HTR-8/SVneo (cell line): ENCODE measurements at places on chromosomes 3 and 15.

- DNase-seq, result no peak
Measured at GRCh38 chr15:61479613-61480012, 250.5 kb upstream of the RORA start.

DNA sequence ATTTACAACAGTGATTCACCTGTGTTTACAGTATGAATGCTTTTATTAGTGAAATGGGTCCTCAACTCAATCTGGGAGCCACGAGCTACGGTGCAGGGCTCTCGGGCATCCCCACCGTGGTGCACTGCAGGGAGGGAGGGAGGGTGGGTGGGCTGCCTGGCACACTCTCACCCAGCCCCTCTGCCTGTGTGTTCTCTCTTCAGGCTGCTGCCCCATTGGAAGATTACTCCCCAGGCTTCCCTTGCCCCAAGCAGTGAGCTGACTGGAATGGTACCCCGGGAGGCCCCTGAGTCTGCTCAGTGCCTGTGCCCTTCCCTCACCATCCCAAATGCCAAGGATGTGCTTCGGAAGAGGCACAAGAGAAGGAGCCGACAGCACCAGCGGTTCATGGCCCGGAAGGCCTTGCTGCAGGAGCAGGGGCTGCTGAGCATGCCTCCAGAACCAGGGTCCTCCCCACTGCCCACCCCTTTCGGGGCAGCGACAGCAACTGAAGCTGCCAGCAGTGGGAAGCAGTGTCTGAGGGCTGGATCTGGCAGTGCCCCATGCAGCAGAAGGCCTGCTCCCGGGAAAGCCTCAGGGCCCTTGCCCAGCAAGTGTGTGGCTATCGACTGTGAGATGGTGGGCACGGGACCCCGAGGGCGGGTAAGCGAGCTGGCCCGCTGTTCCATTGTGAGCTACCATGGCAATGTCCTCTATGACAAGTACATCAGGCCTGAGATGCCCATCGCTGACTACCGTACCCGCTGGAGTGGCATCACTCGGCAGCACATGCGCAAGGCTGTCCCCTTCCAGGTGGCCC, 5.0 kb downstream of the AEN start:
- no peak for DNase-seq

GRCh38 chr3:30123755-30124154, 482.6 kb upstream of the TGFBR2 start:
- DNase-seq, result no peak

DNA sequence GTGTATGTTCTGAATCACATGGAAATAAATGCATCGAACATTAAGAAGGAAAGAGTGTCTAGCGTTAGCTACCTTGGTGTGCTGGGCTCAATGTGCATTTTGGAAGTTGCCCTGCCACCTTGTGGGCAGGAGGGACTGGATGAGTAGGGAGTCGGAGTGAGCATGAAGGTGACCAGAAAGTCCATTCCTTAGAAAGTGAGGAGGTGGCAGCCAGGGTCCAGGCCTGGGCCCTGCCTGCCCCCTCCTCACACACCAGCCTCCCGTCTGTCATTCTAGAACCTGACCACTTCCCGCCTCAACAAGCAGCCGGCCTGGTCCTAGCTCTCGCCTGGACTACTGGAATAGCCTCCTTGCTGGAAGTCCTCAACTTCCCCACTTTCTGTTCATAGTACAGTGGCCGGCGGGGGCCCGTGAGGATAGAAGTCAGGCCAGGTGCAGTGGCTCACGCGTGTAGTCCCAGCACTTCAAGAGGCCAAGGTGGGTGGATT, 10.2 kb upstream of the GATA2 start:
- no peak for DNase-seq

DNA sequence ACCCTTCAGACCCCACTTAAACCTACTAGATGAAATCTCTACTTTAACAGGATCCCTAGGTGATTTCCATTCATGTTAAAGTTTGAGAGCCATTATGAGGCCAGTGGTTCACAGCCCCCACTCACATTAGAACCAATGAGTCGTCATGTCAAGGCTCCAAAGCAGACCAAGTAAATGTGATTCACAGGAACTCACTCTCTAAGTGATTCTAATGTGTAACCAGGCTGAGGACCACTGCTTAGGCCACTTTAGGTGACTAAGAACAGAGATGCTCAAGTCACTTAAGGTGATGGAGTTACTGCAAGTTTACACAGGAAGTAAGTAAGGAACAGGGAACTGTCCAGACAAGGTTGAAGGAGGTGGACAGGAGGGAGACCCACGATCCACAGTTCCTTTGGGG, 7.7 kb downstream of the GALNT15 start:
- no peak for DNase-seq

DNA sequence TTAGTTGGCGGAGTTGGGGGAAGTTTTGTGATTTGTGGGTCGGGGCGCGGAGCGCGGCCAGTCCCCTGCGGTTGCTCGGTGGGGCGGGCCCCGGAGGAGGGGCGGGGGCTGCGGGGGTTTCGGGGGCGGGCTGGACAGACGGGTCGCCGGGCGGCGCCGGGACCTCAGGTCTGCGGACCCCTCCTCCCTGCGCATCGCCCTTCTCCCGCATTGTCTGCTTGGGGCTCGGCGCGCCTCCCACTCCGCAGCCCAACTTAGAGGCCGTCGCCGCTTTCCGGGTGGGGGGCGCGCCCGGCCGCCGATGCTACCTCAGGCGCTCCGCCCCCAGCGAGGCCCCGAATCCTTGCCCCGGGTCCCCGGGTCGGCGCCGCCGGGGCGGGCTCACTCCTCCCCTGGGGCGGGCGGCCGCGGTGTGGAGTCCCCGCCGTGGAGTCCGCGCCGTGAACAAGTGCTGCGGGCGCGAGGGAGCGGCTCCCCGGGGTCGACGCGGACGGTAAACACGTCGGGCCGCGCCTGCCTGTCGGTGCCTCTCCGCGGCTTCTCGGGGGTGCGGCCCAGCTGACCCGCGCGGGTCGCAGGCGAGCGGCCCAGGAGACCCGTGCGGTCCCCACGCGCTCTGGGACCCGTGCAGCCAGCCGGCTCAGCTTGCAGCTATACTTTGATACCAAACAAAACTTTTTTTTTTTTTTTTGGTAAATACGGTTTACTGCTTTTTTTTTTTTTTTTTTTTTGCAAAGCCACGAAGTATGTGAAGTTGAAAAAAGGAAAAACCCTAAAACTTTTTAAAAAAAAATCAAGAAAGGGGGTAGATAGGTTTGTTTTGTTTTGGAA, 624 bp downstream of the AKAP13 start:
- peak; percentile 14 for DNase-seq

DNA sequence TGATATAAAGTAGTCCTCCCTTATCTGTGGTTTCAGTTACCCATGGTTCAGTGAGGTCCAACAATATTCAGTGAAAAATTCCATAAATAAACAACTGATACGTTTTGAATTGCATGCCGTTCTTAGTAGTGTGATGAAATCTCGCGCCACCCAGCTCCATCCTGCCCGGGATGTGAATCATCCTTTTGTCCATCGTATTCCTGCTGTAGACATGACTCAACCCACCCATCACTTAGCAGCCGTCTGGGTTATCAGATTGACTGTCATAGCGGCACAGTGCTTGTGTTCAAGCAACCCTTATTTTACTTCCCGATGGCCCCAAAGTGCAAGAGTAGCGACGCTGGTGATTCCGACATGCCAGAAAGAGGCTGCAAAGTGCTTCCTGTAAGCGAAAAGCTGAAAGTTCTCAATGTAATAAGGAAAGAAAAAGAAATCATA, 48.0 kb upstream of the MEX3B start:
- DNase-seq, result peak; percentile 79

- peak; percentile 61 for DNase-seq
Measured at GRCh38 chr3:119637679-119638477, 22.5 kb downstream of the POPDC2 start.

GRCh38 chr15:95604634-95605036, 725.9 kb upstream of the NR2F2 start:
- no peak for DNase-seq
